ENCODE measurements at places on chromosomes 5 and 9.
A peak's percentile ranks its signal among the peaks of the same experiment; 100 is the strongest.

- no peak for DNase-seq
Measured at GRCh38 chr9:94110821-94111252, 26.6 kb downstream of the PTPDC1 start.

- no peak for DNase-seq
Measured at GRCh38 chr5:136075466-136075891, 46.7 kb downstream of the TGFBI start.

DNA sequence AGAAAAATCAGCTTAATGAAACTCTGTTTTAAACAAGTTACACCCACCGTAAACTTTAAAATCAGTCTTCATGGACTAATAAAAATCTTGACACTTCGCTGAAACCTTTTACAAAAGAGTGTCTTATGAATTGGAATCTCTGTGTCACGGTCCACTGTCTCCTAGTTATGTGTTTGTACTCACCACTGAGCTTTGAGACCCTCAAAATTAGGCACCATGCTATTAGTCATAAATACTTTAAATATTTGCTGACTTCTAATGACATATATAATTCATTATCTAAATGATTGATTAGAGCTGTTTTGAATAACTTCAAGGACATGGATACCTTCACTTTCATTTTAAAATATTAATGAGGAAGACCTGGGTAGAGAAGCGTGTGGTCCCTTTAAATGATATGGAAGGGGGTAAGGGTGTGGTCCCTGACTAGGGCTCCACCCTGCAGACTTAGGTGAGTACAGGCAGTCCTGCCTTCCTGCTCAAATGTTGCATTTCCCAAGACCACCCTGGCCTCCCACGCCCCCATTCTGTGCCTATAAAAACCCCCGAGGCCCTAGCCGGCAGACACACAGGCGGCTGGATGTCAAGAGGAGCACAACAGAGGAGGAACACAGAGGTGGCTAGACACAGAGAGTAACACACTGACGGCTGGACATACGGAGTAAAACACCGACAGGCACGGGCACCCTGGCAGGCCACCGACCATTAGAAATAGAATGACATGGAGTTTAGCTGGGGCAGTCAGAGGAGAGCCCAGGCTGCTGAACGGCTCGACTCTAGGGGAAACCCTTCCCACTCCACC is 179.0 kb upstream of the CDH9 start:
- DNase-seq, result no peak

- no peak for DNase-seq
Measured at GRCh38 chr5:129359450-129359849, 100.6 kb upstream of the ADAMTS19 start.

- no peak for DNase-seq
Measured at GRCh38 chr9:91760906-91761305, 189.1 kb downstream of the ROR2 start.

DNA sequence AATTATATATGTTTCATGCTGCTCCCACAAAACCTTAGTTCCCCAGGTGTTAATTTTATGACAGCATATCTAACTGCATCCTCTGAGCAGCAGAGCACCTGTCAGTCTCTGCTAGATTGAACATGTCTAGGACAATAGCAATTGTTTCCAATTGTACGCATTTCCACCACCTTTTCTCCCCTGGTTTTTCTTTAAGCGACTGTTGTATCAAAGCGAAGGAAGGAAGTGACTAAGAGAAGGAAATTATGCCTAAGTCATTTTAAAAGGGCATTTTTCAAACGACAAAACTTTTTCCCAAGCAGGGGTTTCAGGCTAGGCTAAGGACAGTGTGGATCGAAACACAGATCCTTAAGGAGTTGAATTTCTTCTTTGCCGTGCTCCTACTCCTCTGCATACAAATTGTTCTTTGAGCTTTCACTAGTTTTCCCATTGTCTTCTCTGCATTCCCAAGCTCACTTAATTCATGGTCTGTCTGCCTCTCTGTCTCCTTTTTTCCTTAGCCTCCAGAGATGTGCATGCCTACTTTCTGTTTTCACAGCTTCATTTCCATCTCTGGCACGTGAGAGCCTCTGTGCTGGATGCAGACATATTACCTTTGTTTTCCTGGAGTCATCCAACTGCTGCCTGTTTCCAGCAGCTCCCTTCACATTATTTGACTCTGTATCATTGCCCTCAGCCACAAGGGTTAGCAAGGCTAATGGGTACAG is 39.4 kb upstream of the STARD4 start:
- no peak for DNase-seq

- DNase-seq, result no peak
Measured at GRCh38 chr9:120934281-120934680, 7.7 kb upstream of the TRAF1 start.

- DNase-seq, result peak; percentile 57
Measured at GRCh38 chr5:116766470-116766947, 191.9 kb upstream of the SEMA6A start.

DNA sequence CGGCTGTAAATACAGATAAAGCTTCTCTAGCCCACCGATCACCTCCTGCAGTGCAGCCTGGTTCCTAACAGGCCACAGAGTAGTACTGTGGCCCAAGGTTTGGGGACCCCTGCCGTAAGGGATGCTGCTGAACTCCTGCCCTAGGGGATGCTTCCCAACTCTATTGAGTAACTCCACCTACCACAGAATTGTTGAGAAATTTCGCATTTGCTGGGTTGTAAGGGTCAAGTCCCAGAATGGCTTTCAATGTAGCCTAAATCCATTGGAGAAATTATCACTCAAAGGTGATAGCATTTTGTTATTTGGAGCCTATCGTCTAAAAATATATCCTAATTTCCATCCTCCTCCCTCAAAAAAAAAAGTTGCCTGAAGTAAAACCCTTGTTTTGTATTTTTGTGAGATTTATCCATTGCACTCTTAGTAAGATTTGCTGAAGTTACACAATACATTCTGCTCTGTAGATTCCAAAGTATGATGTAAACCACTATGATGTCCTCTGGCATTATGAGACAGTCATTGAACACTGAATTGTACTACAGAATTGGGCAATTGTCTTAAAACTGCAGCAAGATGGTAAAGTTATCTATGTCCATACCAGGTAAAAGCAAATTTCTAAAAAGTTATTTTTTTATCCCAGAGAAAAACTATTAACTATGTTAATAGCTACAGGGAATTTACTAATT is 14.0 kb downstream of the ACTBL2 start:
- no peak for DNase-seq

GRCh38 chr5:79924936-79925893 is 65.8 kb downstream of the MTX3 start:
- no peak for DNase-seq

- no peak for DNase-seq
Measured at GRCh38 chr5:120101771-120102170, 362.3 kb upstream of the PRR16 start.

- peak; percentile 65 for DNase-seq
Measured at GRCh38 chr5:42994555-42995359, 45.4 kb downstream of the ANXA2R start.

DNA sequence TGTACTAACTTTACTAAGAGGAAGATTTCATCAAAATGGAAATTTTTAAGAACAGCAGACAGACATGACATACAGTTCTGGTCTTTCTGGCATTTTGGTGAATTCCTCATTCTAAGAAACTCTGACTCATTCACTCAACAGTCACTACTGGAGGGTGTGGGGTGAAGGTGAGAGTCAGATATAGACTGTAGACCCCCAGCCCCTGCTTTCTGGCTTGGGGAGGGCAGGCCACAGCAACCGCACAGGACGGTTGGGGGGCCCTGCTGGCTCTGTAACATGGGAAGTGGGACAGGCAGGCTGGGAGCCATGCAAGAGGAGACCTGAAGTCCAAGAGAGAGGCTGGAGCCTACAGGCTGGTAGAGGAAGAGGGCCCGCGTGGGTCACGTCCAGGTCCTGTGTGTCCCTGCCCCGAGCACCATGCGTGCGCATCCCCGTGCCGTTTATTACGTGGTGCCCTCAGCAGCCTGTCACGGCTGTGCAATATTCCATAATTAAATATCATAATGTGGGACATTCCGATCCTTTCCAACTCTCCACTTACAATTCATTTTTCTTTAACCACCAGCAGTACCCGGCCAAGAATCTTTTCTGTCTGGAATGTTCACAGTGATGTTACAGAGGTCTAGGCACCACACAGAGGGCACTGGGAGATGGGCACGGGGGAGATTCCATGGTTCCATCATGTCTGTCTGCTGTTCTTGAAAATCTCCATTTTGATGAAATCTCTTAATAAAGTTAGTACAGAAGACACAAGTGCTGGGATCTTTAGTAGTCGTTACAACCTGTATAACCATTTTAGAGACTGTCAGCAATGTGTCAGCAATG is 75.5 kb downstream of the SEMA4D start:
- no peak for DNase-seq

GRCh38 chr9:18490641-18491370 is 16.9 kb downstream of the ADAMTSL1 start:
- no peak for DNase-seq

DNA sequence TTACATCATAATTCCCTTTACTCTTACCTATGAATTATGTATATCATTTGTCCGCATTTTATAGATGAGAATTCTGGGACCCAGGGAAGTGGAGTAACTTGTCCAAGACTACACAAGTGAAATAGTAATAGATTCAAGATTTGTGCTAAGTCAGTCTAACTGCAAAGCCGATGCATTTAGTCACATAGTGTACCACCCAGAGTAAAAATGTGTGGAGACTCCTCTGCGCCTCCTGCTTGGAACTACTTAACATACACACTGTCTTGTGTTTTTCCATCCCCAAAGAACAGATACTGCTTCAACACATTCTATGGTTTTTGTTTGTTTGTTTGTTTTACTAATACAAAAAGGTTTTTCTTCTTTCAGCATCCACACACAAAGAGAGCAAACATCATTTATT is 729.8 kb downstream of the PRELID2 start:
- DNase-seq, result no peak

GRCh38 chr9:96327694-96328352 is 25.8 kb upstream of the HSD17B3 start:
- DNase-seq, result peak; percentile 66

- no peak for DNase-seq
Measured at GRCh38 chr9:80937645-80938044, 751.7 kb downstream of the TLE1 start.
